CD8-positive, alpha-beta memory T cell (primary cell): ENCODE measurements at places on chromosomes 11 and 22. TPM values are rescaled to one million over a fixed set of nuclear protein-coding genes. Genes with fewer than 3 reads are reported as not detected.

Gene VPS11
- 25.3 TPM for total RNA-seq

DNA sequence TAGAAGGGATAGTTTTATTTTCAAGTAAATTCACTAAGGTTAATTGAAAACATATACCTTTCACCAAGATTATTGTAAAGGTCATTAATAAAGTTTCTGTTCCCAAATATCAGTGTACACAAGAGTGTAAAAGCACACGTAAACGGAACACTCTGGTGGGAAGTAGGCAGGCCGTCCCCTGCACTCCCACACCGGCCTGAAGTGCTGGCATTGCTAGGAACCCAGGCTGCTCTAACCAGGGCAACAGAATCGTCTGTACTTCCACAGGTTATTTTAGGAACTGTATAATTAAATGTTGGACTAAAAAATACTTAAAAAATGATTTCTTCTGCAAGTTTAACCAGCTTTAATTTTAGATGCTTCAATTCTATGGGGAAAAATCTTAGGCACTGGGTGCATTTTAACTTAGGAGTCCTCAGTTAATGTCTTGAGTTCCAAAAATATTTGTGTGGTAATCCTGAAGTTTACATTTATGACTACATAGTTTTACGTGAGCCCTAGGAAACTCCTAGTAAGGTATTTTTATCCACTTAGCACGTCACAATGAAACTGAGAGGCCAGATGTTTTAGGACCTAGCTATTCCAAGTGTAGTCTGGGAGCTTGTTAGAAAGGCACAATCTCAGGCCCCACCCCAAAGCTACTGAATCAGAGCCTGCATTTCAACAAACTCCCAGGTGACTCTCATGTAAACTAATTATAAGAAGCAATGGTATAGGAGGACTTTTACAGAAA, 31.2 kb downstream of the KMT5B start:
- no peak for DNase-seq

GRCh38 chr22:50271519-50271970, 1.4 kb upstream of the MAPK11 start:
- peak; percentile 69 for DNase-seq

Gene KCNK4
- total RNA-seq = not detected

Gene CD3G
- total RNA-seq = 167 TPM

DNA sequence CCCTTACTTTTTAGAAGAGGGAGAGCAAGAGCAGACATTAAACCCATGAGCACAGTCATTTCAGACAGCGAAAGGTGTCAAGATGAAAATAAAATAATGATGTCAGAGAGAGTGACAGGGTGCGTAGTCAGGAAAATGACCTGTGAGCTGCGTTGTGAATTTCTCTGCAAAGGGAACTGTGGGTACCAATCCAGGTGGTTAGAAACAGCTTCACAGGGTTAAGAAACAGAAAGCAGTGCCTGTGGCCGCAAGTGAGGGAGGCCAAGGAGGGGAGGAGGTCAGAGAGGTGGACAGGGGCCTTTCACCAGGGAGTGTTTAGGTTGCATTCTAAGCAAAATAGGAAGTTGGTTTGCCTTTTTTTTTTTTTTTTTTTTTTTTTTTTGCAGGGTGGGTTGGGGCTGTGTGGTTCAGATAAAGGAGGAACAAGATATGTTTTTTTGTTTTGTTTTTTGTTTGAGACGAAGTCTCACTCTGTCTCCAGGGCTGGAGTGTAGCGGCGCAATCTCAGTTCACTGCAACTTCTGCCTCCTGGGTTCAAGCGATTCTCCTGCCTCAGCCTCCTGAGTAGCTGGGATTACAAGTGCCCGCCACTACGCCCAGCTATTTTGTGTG, 7.9 kb downstream of the TIGD3 start:
- no peak for DNase-seq

DNA sequence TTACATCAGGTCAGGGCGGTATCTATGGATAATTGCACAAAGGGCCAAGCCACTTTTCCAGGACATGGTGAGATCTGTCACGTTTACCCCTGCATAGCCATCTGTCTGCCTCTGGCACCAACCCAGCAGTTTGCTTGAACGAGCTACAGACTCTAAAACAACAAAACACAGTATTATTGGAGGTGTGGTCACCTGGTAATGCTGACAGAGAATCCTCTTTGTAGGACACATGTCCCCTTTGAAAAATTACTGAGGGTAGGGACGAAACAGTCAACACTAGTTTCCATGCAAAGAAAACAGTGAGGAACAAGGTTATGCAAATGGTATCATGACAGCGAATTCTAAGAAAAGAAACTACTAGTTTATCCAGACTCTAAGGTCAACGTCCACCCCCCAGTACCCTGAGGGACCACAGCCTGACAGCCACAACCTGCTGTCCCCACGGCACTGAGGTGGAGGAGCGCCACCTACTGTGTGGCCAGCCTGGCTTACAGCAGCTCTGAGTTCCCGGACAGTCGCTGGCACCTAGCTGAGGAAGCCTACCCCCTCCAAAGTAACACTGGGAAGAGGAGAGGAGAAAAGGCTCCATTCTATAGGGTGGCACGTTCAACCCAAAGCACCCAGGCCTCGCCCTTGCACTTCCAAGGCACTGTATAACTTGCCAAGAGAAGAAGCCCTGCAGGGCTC, 117.4 kb upstream of the BID start:
- DNase-seq = no peak

DNA sequence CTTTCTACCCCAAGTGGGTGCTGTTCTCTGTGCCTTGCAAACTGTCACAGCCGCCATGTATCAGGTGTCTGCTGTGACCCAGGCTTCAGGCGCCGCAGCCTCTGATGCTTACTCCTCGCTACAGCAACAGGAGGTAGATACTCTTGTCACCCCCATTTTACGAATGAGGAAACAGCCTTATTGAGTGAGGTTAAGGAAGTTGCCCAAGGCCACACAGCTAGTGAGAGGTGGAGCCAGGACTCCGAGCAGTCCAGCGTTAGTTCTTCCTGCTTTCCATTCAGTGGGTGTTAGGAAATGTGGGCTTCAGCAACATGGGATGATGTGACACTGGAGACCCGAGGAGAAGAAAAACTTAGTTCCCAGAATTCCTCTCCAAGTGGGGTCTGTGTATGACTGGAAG, 14.3 kb downstream of the RNF215 start:
- DNase-seq = no peak

Gene TSPAN4
- total RNA-seq = 8.8 TPM

- DNase-seq = no peak
These were observed 38.1 kb downstream of the AMPD3 start for GRCh38 chr11:10493041-10493663.

Gene TTLL1
- total RNA-seq = 5.0 TPM

- DNase-seq = no peak
These were observed 15.4 kb upstream of the OR4D5 start for GRCh38 chr11:123924027-123924426.

GRCh38 chr11:93498641-93499040, 44.5 kb downstream of the SMCO4 start:
- no peak for DNase-seq

Gene IRAG1
- not detected for total RNA-seq

GRCh38 chr11:7905961-7906429, 25.1 kb downstream of the OR10A6 start:
- DNase-seq = no peak

- no peak for DNase-seq
These were observed 37.9 kb downstream of the PIWIL3 start for GRCh38 chr22:24736526-24737053.

DNA sequence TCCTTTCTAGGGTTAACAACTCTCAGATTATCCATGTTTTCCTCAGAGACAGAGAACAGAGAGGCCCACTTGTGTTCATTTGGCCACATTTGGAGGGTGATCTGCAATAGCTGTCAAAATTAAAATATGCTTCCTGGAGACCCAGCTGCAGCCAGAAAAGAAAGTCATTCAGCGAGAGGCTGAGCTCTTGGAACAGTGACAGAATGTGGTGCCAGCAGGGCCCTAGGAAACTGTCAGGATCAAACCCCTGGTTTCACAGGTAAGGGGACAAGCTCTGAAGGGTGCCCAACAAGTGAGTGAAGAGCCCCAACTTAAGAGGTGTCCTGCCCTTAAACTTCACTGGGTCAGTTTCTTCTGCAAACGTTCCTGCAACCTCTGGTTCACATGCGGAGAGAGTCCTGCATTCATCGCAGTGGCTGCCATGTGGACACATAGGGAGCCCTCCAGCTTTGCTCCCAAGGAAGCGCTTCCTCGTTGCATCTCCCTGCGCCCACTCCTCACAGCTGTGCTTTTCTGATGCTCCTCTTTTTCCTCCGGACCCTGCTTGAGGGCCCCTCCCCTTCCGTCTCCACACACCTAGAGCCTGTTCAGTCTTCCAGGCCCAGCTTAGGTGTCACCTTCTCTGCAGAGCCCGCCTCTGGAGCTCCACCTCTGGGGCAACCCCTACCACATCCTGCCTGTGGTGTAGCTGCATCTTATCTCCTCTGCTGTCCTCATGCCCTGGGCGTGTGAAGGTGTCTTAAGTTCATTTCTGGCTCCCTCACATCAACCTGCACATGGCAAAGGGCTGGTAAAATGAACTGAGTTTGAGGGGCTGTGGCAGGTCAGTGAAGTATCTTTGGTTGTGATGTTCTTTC, 3.9 kb downstream of the UCP3 start:
- peak; percentile 93 for DNase-seq

GRCh38 chr11:86802601-86803051, 2.3 kb downstream of the PRSS23 start:
- DNase-seq = no peak

- no peak for DNase-seq
These were observed 15.2 kb downstream of the E2F8 start for GRCh38 chr11:19225581-19225980.

Gene OR52N4
- total RNA-seq = 0.48 TPM

GRCh38 chr11:44416776-44417175, 106.8 kb upstream of the ALX4 start:
- DNase-seq = no peak

GRCh38 chr11:70448983-70449567, 50.7 kb downstream of the CTTN start:
- no peak for DNase-seq

- DNase-seq = no peak
These were observed 26.0 kb downstream of the NEAT1 start for GRCh38 chr11:65448418-65449105.

- no peak for DNase-seq
These were observed 451.9 kb downstream of the ETS1 start for GRCh38 chr11:128135451-128135850.

GRCh38 chr22:25153961-25154666, 45.5 kb upstream of the CRYBB3 start:
- DNase-seq = no peak

Gene TTC36
- 0.44 TPM for total RNA-seq

DNA sequence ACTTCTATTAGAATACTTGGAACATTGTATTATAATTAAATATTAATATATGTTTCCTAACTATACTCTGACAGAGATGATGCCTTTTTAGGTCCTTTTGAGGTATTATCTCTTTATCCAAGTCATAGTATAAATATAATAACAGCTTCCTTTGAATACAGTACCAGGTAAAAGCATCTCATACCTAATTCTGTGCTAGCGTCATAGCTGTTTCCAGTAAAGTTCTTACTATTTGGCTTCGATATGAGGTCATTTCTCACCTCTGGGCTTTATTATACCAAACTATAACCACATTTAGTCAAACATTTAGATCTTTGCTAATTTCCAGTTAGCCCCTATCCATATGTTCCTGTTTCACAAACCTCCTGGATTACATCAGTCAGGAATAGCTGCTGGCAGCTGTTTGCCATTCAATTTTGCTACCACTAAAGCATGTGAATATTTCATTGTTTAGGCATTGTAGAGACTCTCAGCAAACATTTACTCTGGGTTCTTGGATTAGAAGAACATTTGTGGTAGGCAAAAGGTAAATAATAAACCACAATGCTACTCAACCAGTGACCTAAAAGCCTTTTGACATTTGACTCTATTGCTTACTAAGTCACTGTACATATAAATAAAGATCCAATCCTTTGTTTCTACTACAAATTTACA, 255.1 kb downstream of the TTC28 start:
- DNase-seq = no peak

DNA sequence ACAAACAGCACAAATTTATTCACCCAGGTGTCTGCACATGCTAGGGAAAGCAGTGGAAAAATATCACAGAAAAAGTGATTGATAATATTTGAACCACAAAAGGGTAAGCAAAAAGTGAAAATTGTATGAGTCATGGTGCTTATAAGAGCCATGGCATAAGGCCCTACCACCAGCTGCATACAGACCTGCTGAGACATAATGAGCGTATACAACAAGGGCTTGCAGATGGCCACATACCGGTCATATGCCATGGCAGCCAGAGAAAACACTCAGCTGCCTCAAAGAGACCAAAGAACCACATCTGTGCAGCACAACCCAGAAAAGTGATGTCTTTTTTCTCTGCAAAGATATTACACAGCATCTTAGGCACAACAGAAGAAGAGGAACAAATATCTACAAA, 71.4 kb upstream of the OR9G4 start:
- no peak for DNase-seq

Gene KCNJ1
- total RNA-seq = not detected

Gene APOL1
- total RNA-seq = 32.8 TPM

Gene PANX2
- 1.7 TPM for total RNA-seq

DNA sequence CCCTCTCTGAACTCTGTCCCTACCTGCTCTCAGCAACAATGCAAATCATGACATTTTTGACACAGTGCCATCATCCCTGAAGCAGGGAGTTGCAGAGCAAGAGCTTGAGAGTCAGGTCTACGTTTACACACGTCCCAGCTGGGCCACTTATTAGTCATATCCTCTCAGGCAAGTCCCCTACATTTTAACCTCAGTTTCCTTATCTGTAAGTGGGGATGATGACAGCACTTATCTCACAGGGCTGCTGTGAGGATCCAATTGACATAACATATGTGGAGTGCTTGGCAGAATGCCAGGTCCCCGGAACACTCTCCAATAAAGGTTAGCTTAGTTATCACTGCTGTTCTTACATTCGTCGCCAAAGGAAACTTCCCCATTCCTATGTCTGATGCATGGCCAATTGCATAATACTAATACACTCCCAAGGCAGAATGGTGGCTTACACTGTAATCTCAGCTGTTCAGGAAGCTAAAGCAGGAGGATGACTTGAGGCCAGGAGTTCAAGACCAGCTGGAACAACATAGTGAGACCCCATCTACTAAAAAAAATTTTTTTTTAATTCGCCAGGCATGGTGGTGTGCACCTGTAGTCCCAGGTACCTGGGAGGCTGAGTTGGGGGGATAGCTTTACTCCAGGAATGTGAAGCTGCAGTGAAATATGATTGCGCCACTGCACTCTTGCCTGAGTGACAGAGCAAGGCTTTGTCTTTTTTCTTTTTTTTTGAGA, 16.6 kb downstream of the ASCC2 start:
- no peak for DNase-seq

DNA sequence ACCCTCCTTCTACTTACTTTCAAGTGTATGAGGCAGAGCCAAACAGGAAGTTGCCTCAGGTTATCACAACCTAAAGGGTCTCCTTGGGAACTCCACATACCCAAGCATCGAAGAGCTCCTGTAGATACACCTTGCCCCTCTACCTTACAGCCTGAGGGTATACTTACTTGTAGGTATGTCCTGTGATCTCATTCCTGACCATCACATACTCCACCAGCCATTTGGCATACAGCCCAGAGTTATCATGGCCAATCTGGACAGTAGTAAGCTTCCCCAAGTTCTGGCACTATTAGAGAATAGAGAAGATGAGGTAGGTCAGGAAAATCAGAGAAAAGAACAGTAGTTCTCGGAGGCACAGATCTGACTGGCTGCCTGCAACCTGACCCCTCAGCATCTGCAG, 53.4 kb upstream of the SCUBE2 start:
- no peak for DNase-seq
